ENCODE measurements at places on chromosomes 5 and 9.

GRCh38 chr9:112433499-112434392 is 52.9 kb upstream of the KIAA1958 start:
- no peak for DNase-seq

DNA sequence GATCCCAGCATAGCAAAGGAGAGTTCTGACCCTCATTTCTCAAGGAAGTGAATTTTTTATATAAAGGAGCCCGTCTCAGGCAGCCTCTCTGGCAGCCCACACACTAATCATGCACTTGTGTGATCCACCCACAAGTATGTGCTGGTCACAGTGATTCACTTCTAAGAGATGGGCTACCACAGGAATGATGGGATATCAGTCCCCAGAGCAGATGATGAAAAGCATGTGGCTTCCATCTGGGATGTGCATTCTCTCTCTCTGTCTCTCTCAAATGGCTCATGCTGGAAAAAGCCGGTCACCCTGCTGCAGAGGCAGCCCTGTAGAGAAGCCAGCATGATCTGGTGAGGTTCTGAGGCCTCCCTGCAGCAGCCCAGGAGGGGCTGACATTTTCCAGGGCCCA is 74.2 kb upstream of the ADCY2 start:
- no peak for DNase-seq

GRCh38 chr9:127912882-127913281 is 4.0 kb downstream of the ST6GALNAC4 start:
- DNase-seq: no peak

DNA sequence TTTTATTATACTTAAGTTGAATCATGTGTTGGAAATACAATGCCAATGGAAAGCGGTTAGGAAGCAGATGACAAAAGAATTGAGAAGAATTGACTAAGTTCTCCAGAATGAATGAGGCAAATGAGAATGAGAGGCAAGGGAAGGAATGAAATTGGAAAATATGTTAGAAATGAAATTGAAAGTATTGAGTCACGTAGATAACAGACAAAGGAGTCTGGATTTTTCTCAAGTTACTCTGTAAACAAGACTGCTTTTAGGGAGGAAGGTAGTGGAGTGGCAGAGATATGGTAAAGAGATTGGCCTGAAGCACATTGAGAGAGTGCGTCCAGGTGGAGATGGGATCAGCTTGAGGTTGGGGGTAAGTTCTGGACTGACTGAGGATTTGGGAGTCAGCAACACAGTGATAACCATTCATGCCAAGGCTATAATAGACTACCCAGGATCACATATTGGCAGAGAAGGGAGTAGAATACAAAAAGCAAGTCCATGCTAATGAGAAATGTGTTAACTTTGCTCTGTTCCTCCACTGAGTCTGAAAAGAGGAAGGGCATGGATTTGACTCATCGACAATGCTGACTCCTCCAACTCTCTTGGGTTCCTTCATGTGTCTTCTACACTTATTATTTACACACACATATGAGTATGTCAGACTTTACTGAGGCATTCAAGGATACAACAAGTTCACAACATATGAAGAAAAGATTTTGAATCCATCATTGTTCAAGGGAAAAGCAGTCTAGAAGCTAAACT is 814.2 kb upstream of the ZNF608 start:
- no peak for DNase-seq

GRCh38 chr5:117533792-117534191 is 959.2 kb upstream of the SEMA6A start:
- no peak for DNase-seq

GRCh38 chr5:37723162-37723961 is 116.5 kb downstream of the GDNF start:
- no peak for DNase-seq

DNA sequence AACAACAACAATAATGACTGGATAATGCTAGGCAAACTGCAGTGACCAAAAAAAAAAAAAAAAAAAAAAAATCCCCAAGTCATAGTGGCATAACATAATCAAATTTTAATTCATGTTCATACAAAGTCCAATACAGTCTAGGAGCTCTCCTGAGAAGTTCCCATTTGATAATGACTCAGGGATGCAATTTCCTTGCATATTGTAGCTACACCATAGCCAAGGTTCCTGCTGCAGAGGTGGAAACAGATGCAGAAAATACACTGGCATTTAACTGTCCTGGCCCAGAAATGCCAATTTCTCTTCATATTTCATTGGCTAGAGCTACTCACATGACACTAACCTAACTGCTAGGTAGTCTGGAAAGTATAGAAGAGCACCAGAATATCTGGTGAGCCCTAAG is 72.2 kb upstream of the SLC12A2 start:
- no peak for DNase-seq

GRCh38 chr5:113806904-113807303 is 293.4 kb downstream of the YTHDC2 start:
- no peak for DNase-seq

- no peak for DNase-seq
Measured at GRCh38 chr5:116396476-116397099, 178.0 kb downstream of the SEMA6A start.

GRCh38 chr5:100890461-100891008 is 12.5 kb downstream of the ST8SIA4 start:
- DNase-seq: no peak

GRCh38 chr5:179266291-179267070 is 78.8 kb downstream of the ADAMTS2 start:
- no peak for DNase-seq

DNA sequence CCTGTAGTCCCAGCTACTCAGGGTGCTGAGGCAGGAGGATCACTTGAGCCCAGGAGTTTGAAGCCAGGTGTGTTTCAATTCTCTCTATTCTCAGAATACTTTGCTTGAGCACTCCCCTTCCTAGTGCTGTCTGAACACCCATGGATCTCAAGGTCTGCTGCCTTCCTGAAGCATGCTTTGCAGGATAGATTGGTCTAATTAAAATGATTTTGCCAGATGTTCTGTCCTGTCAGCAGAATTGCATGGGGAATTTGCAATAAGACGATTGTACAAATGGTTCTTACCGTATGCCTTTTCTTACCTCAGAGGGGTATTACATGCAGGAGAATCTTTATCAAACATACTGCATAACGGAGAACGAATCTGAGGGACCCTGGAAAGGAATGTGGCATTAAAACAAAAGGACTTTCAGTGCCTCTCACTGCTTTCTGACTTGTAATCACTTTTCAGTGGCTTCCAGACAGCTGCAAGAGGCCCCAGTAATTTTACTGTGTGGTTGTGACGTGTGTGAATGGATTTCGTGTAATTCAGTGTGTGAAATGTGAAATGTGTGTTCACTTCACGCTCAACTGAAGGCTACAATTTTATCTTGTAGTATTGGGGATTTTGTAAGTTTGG is 587.2 kb upstream of the SEMA6A start:
- DNase-seq: no peak

- DNase-seq: no peak
Measured at GRCh38 chr9:93132287-93132927, 1.6 kb downstream of the NINJ1 start.

DNA sequence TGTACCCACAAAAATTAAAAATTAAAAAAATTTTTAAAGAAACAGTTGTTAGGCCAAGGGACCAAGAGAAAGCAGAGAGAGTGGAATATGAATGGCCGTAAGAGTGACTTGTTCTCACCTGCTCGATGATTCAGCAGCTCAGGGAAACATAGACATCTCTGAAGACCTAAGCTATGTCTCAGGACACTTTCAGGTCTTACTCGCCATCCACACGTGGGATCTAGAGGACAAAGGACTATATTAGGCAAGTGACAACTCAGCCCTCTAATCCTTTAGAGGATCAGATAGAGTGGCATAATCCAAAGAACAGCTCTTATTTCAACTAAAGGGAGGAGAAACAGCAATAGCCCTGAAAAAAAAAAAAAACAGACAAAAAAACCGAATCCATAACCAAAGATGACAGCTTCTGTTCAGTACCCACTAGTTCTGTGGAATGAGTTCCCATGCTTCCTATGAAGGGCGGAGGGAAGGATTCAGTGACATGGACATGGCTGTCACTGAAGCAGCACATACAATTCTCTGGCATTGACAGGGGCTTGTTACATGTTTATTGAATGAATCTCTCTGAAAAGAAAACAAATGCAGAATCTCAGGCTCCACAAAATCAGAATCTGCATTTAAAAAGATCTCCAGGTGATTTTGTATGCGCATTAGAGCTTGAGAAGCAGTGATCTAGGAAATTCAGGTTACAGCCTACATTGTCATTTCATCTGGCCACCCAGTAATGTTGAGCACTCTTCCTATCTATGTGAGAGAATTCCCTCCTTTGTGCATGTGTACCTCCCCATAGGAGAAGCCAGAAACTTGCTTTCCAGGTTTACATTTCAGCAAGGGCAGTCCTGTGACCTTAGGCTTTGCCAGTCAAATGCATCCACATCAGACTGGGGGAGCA is 96.0 kb downstream of the KIAA1958 start:
- DNase-seq: no peak

DNA sequence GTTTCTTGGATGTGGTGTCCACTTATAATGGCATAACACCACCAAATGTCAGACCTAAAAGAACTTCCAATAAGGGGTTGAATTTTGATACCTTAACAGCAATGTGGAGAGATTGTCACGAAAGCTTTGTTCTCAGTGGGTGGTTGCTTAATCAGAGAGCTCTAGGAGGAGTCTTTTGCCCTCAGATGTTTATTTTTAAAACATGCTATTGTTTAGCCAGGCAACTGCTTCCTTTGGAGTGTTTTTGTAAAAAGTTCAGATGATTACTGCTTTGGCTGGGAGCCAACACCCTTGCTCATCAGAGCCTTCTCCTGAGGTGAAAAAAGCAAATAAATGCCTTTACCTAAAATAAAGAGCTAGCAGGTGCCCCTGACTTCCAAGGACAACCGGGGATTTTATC is 65.0 kb downstream of the SLC1A1 start:
- no peak for DNase-seq

GRCh38 chr5:142748568-142749249 is 21.5 kb upstream of the ARHGAP26 start:
- DNase-seq: no peak

DNA sequence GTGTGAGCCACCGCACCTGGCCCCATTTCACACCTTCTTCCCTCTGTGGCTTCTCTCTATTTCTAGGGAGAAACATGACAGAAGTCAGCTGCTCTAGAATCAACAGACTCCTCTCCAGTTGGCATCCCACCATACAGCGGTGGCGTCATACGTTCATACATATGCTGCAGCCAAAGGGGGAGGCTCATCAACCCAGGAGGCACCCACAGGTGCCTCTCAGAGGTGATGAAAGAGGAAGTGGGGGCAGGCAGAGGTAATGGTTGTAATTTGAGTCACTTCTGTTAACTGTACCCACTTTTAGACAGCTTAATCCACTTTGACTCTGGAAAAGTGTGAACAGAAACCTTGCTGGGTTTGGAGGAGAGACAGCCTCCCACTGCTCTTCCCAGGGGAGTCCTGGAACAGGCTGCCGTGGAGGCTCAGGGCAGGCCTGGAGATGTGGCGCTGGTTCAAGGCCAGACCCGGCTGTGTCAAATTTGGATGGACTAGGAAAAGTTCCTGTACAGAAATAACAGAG is 47.3 kb upstream of the SUB1 start:
- DNase-seq: no peak

DNA sequence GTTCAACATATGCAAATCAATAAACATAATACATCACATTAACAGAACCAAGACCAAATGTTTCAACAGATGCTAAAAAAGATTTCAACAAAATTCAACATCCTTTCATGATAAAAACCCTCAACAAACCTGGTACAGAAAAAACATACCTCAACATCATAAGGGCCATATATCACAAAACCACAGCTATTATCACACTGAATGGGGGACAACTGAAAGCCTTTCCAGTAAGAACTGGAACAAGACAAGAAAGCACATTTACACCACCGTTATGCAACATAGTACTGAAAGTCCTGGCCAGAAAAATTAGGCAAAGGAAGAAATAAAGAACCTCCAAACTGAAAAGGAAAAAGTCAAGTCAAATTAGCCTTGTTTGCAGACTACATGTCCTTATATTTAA is 93.6 kb downstream of the DTWD2 start:
- DNase-seq: no peak

- DNase-seq: no peak
Measured at GRCh38 chr9:72622186-72622585, 100.8 kb downstream of the TMC1 start.

DNA sequence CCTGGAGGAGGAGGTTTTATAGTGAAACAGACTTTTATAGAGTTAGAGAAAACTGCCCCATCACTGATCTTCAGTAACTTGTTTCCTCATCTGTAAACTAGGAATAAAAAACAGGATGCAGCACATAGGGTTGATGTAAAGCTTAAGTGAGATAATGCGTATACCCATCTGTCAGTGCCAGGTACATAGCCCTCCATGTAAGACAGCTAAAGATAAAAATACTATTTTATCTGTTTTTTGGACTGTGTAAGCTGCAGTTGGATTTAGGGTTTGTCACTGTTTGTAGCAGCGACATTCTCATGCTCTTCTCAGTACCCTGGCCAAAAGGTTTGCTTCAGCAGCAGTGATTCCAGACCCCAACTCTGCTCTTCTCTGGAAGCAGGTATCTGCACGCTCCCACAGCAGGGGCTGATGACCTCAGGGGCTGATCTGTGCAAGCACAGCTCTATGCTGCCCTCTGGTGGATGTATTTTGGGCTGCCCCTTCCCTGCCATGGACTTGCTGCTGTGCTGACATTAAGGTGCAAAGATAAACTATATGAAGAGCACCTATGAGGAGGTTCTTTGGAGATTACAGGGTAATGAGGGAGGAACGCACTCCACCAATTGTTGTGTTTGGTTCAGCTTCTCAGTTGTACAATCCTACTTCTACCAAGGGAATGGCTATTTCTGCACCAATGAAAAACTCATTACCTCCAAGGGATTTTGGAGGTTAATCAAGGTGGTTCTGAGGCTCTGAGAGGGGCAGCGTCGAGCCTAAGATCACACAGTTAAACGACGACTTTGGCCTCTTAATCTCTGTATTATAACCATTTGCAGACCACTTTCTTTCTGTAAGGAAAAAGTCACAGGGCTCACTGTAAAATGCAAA is 13.1 kb downstream of the HMHB1 start:
- DNase-seq: peak; percentile 81

- no peak for DNase-seq
Measured at GRCh38 chr5:15516486-15516885, 16.5 kb downstream of the FBXL7 start.

DNA sequence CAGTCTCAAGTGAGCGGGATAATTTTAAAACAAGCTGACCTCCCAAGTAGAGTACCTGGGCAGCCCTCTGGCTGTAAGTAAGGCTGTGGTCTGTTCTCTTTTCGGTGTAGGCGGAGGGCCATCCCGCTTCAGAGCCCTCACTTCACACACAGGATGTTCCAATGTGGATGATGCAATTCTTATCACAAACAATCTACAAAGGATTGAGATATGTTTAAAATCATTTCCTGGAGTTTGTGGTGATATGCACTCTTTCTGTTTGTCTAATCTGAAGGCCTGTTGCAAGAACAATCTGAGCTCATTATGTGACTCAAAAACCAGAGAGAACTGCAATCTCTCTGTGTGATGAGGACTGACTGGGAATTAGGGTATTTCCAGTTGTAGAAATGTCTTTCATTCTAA is 42.5 kb downstream of the ITGA2 start:
- no peak for DNase-seq

DNA sequence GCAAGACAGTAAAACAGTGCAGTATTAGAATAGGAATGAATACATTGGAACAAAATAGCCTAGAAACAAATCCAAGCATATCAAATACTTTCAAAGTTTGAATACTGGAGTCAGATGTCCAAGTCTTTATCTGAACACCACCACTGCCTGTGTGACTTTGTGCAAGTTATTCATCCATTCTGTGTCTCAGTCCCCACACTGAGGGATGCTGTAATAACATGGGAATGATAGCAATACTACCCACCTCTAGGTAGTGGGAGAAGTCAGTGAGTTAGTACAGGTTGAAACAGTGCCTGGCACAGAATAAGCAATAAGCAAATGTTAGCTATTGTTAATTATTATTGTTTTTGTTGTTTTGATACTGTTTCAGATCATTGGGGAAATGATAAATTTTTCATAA is 130.9 kb downstream of the SUSD1 start:
- DNase-seq: no peak

Measured in stimulated activated CD4-positive, alpha-beta T cell treated with anti-CD3 and anti-CD28 coated beads, TNF-alpha, amount 100 ng/mL, for 48 hours (primary cell).